Thoracic aorta (tissue), 2 donors: ENCODE measurements at places on chromosomes 1 and 21.
A peak's percentile ranks its signal among the peaks of the same experiment; 100 is the strongest.

DNA sequence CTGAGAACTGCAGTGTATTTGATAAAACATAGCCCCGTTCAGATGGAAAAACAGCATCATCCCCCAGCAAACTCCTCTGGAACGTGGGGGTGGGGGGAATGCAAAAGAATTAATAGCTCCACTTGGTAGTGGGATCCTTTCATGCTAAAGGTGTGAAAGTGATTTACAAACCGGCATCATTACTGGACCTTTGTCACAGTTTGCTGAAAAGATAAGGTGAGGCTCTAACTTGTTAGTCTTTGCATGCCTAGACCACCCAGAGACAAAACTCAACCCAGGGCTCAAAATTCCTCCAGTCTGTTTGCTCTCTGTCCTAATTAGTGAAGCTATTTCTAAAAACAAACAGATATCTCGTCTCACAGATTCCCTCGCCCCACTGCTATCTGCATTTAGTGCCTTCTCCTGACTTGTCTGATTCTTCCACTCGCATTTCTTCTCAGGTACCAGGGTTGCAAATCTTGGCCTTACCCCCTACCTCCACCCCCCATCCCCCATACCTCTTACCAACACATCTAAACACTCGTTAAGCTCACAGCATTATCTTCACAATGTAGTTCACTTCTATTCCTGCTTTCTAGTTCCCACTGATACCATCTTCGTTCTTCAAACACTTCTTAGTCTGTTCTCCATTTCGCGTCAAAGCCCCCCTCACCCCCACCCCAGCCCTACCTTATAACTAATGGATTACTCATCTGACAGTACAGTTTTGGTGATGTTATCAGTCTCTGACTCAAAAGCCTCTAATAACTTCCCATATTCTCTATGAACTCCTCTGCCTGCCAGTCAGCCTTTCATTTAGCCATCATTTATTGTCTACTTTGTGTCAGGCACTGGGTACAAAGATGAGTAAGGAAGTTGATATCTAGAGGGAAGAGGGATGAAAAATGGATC is 11.8 kb downstream of the IER5 start:
- no peaks in the 10 kb centered on the region for H3K27me3 ChIP-seq
- H3K27ac ChIP-seq: peak overlapping the region; percentile 37
- H3K36me3 ChIP-seq: no peaks in the 10 kb centered on the region
- no peak overlapping the region for H3K4me3 ChIP-seq
- DNase-seq: no peak
- H3K4me1 ChIP-seq: peaks cover 54% of the 10 kb centered on the region

GRCh38 chr1:154433161-154433764 is 28.1 kb downstream of the IL6R start:
- H3K27ac ChIP-seq: peak overlapping the region; percentile 59
- H3K4me3 ChIP-seq: no peak overlapping the region
- peaks cover 17% of the 10 kb centered on the region for H3K4me1 ChIP-seq
- no peaks in the 10 kb centered on the region for H3K27me3 ChIP-seq
- no peak for DNase-seq
- no peaks in the 10 kb centered on the region for H3K36me3 ChIP-seq

DNA sequence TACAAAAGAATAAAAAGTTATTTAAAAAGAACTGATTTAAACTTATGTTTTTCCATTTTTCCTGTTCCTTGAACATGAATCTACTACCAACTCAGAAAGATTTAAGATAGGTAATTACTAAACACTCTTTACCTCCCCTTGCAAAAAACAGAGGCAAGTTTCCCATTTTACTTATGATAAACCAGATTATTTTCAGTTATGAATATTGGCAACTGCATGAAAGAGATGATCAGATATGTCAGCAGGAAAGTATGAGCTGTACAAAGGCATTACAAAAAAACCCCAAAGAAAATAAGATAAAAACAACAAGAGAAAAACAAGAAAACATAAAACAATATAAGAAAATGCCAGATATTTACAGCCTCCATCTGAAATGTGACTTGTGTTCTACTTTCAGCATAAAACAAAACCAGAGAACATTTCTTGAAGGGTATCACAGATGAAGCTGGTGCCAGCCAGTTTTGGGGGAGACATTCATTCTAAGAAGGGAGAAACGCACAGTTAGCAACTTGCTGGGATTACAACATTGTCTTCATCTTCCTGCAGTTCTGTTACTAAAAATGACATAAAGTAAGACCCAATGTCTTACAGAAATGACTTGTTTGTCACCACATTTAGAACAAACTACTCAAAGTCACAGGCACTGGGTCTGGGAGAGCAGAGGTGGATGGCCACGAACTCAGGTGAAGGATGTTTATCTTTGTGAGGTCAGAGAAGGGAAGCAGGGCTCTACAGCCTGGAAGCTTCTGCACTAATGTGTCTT is 19.1 kb downstream of the ZC3H12A start:
- H3K36me3 ChIP-seq: peaks cover 28% of the 10 kb centered on the region
- H3K4me3 ChIP-seq: no peak overlapping the region
- H3K4me1 ChIP-seq: no peaks in the 10 kb centered on the region
- no peaks in the 10 kb centered on the region for H3K27me3 ChIP-seq
- no peak for DNase-seq

GRCh38 chr1:20197329-20197791 is 11.0 kb upstream of the PLA2G2C start:
- H3K4me3 ChIP-seq: no peak overlapping the region
- no peak for DNase-seq
- no peaks in the 10 kb centered on the region for H3K36me3 ChIP-seq
- H3K27ac ChIP-seq: no peak overlapping the region
- H3K4me1 ChIP-seq: no peaks in the 10 kb centered on the region

DNA sequence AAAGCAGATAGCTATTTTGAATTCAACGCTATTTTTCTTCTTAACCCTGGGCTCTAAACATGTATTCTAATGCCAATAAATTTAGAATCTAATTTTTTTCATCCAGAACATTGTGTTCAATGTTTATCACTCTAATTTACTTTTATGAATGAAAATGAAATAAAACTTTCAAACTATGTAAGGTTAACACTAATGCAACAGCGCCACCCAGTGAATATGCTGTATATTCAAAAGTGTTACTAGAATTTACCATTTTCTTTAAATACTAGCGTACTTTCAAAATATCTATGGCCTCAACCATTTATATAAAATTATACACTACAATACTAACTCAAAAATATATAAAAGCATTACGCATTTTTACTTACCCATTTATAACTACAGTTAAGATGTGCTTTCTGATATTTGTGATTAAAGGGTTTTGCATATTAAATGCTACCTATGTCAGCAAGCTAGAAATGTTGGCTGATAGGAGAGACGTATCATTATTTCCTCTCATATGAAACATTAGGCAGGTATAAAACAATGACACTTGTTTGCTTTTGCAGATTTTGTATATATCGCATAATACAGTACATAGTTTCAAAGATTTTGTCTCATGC is 5.9 kb upstream of the NUF2 start:
- no peak for DNase-seq
- H3K4me3 ChIP-seq: no peak overlapping the region
- H3K27me3 ChIP-seq: no peaks in the 10 kb centered on the region
- H3K4me1 ChIP-seq: peaks cover 20% of the 10 kb centered on the region
- H3K36me3 ChIP-seq: no peaks in the 10 kb centered on the region

DNA sequence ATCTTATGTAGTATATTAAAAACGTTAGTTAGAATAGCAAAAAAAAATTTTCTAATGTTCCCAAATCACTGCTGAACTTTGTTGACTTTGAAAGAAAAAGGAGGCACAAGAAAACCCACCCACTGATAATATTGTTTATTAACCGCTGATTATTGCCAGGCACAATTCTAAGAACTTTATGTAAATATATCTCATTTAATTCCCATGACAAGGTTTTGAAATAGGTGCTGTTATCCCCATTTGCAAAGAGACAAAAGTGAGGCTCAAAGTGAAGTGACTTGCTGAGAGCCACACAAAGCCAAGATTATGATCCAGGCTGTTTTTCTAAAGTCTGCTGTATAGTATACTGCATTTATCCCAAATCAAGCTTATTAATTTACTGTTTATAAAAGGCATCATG is 56.4 kb downstream of the SASS6 start:
- H3K4me1 ChIP-seq: peaks cover 8% of the 10 kb centered on the region
- H3K27ac ChIP-seq: peak overlapping the region; percentile 62
- DNase-seq: no peak
- H3K27me3 ChIP-seq: no peaks in the 10 kb centered on the region

GRCh38 chr1:209304166-209304565 is 279.3 kb upstream of the CAMK1G start:
- H3K4me3 ChIP-seq: no peak overlapping the region
- no peak overlapping the region for H3K27ac ChIP-seq
- no peaks in the 10 kb centered on the region for H3K27me3 ChIP-seq
- H3K36me3 ChIP-seq: no peaks in the 10 kb centered on the region
- H3K4me1 ChIP-seq: no peaks in the 10 kb centered on the region

DNA sequence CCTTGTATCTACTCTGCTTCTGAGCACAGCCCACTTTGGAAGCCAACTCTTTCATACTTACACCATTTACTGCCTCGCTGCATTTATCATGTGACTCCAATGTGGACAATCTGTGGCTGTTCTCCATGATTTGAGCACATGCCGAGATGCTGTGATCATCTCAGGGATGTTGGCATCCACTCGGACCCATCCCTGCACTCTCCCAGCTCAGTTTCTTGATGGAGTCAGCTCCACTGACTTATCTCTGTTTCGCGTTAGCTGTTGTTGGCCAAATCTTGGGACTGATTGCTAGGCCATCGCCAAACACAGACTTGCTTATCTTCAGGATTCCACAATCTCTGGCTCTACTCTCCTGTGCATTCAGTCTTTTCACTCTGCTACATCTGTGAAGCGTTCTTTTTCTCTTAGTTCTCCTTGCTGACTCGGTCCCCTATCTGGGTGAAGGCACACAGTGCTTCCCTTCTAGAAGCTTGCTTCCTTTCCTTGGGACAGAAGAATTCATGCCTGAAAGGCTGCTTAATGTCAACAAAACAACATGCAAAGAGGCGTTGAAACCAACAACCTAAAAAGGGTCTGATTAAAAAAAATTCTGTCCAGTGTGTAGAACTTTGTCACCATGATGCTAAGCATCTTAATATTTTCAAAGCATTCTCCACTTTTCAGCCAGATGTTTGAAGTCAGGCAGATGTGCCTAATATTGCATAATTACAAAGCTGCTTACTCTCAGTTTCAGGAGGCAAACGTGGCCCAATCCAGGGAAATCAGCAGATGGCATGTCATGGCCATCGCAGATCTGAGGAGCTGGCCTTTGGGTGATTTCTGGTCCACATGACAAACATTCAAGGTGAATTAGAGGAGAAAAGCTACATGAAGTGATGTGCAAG is 120.7 kb downstream of the NGF start:
- H3K4me1 ChIP-seq: no peaks in the 10 kb centered on the region
- no peak overlapping the region for H3K4me3 ChIP-seq
- H3K27ac ChIP-seq: no peak overlapping the region
- no peak for DNase-seq

- H3K27me3 ChIP-seq: no peaks in the 10 kb centered on the region
- H3K4me1 ChIP-seq: peaks cover 3% of the 10 kb centered on the region
- no peak overlapping the region for H3K27ac ChIP-seq
- no peak overlapping the region for H3K4me3 ChIP-seq
- DNase-seq: no peak
These were observed 145.0 kb downstream of the RASAL2 start for GRCh38 chr1:178238722-178239510.

GRCh38 chr1:209641832-209642172 is 10.4 kb downstream of the LAMB3 start:
- H3K4me3 ChIP-seq: peak overlapping the region; percentile 20
- H3K27ac ChIP-seq: peak overlapping the region; percentile 65
- peaks cover 36% of the 10 kb centered on the region for H3K4me1 ChIP-seq
- DNase-seq: no peak
- no peaks in the 10 kb centered on the region for H3K36me3 ChIP-seq
- no peaks in the 10 kb centered on the region for H3K27me3 ChIP-seq
